ENCODE measurements at places on chromosomes 5 and 9.

DNA sequence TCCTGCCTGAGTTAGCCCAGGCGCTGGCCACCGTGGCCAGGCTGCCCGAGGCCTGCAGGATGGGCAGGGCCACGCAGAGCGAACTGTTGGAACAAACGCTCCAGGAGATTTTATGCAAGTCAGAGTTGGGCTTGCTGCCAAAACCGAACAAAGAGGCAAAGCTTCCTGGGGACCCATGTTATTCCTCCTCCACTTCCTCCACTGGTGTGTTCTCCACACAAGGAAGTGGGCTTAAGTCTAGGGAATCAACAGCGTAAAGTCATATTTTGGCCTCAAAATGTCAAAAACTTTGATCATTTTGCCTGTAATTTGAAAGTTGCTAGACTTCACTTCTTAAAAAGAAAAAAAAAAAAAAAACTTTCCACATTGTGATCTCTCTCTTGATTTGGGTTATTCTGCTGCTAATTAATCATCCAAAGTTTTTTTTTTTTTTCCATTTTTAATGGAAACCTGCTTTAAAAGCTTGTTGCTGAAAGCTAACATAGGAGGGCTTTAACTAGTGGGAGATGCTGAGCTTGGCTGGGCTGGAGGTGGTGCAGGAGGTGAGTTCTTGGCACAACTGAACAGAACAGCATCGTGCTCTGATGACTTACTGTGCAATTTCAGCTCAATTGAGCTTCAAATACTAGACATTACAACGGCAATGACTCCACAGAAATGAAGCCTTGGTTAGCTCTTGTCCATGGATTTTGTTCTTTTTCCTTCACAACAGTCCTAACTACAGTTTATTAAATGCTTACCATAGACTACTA, 73.0 kb downstream of the PTPDC1 start:
- no peak for DNase-seq

GRCh38 chr5:132263548-132264261, 6.2 kb downstream of the PDLIM4 start:
- peak; percentile 59 for DNase-seq

GRCh38 chr5:92206681-92207080, 823.6 kb upstream of the ARRDC3 start:
- no peak for DNase-seq

- no peak for DNase-seq
These were observed 269.7 kb downstream of the ISL1 start for GRCh38 chr5:51652980-51653379.

GRCh38 chr5:78648359-78649210, at the start of gene LHFPL2:
Gene LHFPL2 (minus strand): TSS chr5:78648772. CDS start chr5:78510213, 138,559 bp downstream.
- no peak for DNase-seq

DNA sequence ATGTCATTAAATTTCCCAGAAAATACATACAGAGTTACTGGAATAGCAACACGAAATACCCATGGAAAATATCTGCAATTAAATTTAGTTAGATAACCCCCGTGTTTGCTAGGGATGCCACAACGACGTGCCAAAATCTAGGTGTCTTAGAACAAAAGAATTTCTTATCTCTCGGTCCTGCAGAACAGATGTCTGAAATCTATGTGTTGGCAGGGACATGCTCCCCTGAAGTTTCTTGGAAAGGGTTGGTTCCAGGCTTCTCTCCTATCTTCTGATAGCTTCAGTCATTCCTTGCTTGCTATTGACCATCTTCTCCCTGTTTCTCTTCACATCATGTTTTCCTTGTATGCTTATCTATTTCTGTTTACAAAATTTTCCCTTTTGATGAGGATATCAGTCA, 1067.0 kb downstream of the CDH18 start:
- no peak for DNase-seq

DNA sequence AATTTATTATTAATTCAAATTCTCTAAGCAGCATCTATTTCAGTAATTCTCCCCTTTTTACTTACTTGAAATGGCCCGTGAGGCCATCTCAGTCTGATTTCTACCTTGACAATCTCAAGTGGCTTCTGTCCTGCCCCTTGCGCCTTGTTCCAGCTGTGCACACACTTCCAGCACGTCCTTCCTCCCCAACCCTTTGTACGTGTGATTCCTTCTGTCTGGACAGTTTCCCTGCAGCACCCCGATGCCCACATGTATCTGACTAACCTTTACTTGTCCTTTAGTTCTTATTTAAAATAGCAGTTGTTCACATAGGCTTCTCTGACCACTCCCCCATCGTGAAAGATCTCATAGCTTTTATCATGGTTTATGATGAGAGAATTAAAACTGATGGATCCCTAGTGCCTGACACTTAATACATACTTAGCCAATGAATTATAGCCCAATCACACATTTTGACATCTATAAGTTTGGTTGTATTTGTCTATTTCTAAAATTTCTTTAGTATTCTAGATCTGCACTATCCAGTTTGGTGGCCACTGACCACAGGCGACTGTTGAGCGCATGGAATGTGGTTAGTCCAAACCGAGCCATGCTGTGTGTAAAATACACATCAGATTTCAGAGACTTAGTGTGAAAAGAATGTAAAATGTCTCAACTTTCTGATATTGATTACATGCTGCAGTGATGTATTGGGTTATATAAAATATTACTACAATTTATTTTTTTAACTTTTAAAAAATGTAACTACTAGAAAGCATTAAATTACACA, 14.3 kb downstream of the ZBTB34 start:
- DNase-seq = no peak

DNA sequence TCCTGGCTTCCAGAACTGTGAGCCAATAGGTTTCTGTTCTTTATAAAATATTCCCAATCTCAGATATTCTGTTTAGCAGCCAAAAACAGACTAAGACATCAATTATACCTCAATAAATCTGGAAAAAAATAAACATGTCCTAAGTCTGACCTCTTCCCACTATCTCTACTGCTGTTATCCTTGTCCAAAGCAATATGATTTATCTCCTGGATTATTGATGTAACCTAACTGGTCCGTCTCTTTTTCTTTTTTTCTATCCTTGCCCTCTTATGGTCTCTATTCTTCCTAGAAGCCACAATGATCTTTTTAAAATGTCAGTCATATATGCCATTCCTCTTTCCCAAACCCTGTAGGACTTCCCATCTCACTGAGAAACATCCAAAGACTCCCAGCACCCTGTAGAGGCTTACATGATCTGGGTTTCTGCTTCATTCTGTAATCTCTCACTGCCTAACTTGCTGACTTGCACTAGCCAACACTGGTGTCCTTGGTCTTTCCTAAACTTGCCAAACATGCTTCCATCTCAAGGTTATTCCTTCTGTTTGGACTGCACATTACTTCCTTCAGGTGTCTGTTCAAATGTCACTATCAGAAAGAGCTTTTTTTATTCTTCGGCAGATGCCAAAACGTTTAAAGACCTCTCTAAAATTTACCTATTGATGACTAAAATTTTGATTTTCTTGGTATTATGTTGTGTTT, 13.1 kb downstream of the FOCAD start:
- DNase-seq = no peak

DNA sequence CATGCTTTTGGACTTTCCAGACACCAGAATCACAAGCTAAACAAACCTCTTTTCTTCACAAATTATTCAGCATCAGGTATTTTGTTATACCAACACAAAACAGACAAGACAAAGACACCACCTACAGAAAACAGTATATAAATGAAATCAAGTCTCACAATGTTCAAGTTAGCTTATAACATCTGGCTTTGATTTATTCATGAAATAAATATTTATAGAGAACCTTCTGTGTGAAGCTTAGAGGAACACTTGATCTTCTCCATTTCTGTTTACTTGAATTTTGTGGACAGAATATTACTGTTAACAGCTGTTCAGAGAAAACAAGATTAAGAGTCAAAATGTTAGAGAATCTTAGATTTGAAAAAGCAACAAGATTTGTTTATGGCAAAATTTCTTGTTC, 137.4 kb upstream of the PRR16 start:
- DNase-seq = no peak

DNA sequence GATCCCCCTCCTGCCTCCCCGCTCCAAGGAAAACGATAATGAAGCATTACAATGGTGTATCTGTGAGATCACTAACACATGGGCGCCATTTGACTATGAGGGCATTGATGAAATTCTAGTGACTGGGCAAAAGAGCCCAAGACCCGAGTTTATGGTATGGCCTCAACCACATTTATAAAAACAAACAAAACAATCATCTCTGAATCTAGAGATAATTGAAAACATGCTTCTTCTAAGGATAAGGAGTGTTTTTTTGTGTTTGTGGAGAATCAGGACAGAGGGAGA, 100.9 kb upstream of the SEMA6A start:
- DNase-seq = no peak

- DNase-seq = no peak
These were observed 224.9 kb downstream of the MAT2B start for GRCh38 chr5:163730206-163730756.

DNA sequence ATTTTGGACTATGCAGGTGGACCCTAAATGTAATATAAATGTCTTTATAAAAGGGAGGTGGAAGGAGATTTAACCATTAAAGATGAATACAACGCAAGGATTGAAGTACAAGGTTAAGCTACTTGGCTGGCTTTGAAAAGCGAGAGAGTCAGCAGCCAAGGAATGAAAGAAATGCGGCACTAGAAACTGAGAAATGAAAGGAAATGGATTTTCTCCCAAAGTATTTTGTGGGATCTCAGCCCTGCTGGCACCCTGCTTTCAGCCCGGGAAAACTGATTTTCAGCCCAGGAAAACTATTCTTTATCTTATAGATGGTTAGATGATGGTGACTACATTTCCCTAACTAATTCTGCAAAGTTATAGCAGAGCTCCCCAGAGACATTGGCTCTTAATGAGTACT, 1349.6 kb upstream of the C9orf72 start:
- DNase-seq = no peak

- no peak for DNase-seq
These were observed 499.3 kb upstream of the ADAMTS16 start for GRCh38 chr5:4640795-4641194.

GRCh38 chr5:156391139-156391538, 64.2 kb downstream of the SGCD start:
- DNase-seq = peak; percentile 91

DNA sequence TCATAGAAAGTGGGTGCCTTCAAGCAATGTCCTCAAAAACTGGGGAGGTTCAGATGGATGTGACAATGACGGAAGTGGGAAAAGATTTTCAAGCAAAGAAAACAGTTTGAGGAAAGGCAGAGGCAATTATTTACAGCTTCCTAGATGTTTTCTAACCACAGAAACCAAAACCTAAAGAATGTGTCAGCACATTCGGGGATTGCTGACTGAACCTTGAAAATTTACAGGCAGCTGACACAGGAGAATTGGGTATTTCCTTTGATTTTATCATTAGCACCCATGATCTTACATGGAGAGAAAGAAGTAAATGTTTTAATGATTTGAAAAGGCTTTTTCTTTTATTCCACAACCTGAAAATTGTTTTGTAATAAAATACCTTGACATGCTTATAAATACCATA, 369.0 kb downstream of the ACTL7B start:
- DNase-seq = no peak

- DNase-seq = no peak
These were observed 601.8 kb downstream of the CCDC171 start for GRCh38 chr9:16154521-16155078.

- DNase-seq = no peak
These were observed 14.3 kb upstream of the ANXA1 start for GRCh38 chr9:73137286-73137899.

DNA sequence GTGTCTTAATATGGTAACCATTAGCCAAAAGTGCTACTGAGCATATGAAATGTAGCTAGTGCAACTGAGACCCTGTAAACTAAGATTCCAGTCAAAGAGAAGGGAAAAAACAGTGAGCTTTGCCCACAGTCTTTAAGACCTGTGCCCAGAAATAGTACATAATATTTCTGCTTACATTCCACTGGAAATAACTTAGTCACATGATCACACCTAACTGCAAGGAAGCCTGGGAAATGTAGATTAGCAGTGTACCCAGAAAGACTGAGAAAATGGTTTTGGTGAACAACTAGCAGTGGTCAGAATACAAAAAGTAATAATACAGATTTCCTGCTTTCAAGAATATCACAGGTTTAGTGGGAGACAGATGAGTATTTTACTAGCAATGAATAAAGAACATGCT, 2.5 kb upstream of the CPLANE1 start:
- no peak for DNase-seq

GRCh38 chr5:10902145-10902544, 141.1 kb upstream of the DAP start:
- no peak for DNase-seq

GRCh38 chr5:180050121-180050940, 21.2 kb downstream of the RNF130 start:
- DNase-seq = no peak
